CD4-positive, alpha-beta T cell treated with Interleukin-12 subunit alpha and Interleukin-12 subunit beta, for 1 hour (primary cell): ENCODE measurements at places on chromosomes 11 and 22.

GRCh38 chr11:12284316-12285050 is 92.9 kb upstream of the PARVA start:
- DNase-seq = no peak

GRCh38 chr22:27231266-27231665 is 570.3 kb downstream of the MN1 start:
- no peak for DNase-seq

GRCh38 chr22:42170946-42171345 is 40.3 kb upstream of the CYP2D6 start:
- DNase-seq = no peak

GRCh38 chr11:45593992-45594391 is 71.4 kb downstream of the CHST1 start:
- no peak for DNase-seq

GRCh38 chr11:109329716-109330115 is 92.3 kb upstream of the C11orf87 start:
- DNase-seq = no peak

- no peak for DNase-seq
These were observed 22.8 kb upstream of the ZBTB44 start for GRCh38 chr11:130337281-130338089.

DNA sequence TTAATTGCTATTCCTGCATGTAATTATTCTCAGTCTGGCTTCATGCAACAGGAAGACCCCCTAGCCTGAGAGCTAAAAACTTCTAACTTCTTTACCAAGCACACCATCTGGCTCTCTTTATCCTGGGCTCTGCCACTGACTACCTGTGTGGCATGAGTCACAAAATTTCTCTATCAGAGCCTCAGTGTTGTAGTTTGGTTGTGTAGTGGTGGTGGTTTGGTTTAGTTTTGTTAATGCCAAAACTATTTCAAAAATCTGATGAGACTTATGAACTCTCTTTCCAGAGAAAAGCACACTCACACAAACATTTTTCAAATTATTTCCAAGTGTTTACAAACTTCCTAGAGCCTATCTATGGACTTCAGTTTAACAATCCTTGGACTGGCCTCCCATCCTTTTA is 7.5 kb upstream of the IL17RA start:
- no peak for DNase-seq
